ENCODE measurements at places on chromosomes 11 and 22. TPM values are rescaled to one million over a fixed set of nuclear protein-coding genes. Genes with fewer than 3 reads are reported as not detected.

DNA sequence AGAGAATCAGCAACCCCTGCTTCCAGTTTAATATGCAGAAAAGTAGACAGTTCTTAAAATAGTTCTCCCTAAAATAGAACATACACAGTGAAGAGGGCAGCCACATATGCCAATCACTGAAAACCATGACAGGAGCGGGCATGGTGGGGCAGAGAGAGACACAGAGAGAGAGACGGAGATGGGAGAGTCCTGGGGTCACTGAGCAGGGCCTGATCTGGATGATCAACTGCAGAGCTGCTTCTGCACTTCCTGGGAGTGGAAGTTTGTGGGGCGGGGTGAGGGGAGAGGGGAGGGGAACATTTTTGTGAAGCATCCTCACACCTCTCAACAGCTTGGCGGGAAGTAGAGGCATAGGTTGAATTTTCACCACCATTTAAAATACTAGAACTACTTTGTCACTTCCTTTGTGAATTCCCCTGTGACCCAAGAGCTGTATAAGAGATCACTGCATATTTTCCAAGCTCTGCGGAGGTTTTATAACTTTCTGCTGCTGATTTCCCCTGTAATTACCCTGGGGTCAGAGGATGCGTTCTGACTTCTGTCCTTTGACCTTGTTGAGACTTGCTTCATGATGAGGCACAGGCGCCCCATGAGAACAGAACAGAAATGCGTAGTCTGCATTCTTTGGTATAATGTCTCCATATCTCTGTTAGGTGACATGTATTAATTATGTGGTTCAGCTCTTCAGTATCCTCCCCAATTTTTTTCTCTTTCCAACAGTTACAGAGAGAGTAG is 419.4 kb downstream of the BRD1 start:
- DNase-seq, result no peak

DNA sequence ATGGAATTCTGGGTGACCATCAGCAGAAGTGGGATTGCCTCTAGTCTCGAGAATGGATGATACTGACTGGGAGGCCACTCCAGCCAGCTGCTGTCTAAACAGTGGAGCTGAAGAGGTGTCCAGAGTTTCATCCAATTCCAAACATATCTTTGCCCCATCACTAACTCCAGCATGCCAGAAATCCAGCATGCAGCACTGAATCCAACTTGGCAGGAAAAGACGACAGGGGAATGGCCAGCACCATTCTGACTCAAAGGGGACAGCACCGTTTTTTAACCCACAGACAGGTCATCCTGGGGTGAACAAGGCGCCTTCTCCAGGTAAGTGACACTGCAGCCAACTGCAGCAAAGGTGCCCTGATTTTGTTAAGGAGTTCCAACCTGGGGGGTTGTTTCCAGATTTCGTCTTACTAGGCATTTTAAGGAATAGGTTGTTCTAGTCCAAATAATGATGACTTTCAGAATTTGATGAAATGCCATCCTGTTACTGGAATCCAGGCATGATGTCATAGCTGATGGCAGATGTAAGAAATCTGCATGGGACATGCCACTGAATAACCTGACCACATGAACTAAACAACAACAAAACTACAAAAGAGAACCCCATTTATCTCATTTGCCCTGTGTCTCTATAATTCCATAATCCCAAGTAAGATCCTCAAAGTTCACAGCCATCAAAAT is 32.3 kb downstream of the FEZ1 start:
- DNase-seq, result no peak

- DNase-seq, result no peak
Measured at GRCh38 chr11:114366331-114367243, 33.7 kb downstream of the C11orf71 start.

GRCh38 chr11:33110083-33110482 is 51.2 kb downstream of the CSTF3 start:
- DNase-seq, result no peak

- DNase-seq, result no peak
Measured at GRCh38 chr22:17924735-17925364, 99.5 kb downstream of the MICAL3 start.

- peak; percentile 64 for DNase-seq
Measured at GRCh38 chr11:613369-613968, 2.3 kb downstream of the IRF7 start.

Gene AIFM3
- total RNA-seq, result not detected

Gene SMTNL1
- total RNA-seq, result not detected

Gene KIF18A
- total RNA-seq, result 42.3 TPM

Measured in OCI-LY7 (cell line).